Stimulated activated CD8-positive, alpha-beta memory T cell treated with anti-CD3 and anti-CD28 coated beads, Interleukin-4, amount 100 ng/mL, for 1 hour (primary cell): ENCODE measurements at places on chromosomes 1 and 21.

- DNase-seq, result no peak
These were observed 63.2 kb upstream of the EFHD2 start for GRCh38 chr1:15346346-15347030.

GRCh38 chr1:186636786-186637185, 43.4 kb downstream of the PTGS2 start:
- no peak for DNase-seq

GRCh38 chr1:205543351-205544301, 39.2 kb downstream of the CDK18 start:
- DNase-seq, result no peak

DNA sequence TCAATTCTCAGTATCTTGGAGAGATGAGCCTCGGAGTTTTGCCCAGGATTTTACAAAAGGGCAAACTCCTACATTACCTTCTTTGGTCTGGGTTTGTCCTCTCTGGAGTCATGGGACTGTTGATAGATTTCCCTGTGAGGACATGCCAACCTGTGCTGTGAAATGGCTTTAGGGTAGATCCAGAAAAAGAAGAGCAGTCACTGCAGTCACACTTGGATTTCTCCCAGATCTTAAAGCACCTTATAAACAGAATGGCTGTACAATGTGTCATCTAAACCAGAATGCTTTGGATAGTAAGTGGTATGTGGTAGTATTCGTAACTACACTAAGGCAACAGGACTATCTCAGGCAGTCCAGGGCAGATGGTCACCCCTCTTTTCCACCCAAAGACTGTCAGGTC, 1.9 kb upstream of the CSRP1 start:
- no peak for DNase-seq

DNA sequence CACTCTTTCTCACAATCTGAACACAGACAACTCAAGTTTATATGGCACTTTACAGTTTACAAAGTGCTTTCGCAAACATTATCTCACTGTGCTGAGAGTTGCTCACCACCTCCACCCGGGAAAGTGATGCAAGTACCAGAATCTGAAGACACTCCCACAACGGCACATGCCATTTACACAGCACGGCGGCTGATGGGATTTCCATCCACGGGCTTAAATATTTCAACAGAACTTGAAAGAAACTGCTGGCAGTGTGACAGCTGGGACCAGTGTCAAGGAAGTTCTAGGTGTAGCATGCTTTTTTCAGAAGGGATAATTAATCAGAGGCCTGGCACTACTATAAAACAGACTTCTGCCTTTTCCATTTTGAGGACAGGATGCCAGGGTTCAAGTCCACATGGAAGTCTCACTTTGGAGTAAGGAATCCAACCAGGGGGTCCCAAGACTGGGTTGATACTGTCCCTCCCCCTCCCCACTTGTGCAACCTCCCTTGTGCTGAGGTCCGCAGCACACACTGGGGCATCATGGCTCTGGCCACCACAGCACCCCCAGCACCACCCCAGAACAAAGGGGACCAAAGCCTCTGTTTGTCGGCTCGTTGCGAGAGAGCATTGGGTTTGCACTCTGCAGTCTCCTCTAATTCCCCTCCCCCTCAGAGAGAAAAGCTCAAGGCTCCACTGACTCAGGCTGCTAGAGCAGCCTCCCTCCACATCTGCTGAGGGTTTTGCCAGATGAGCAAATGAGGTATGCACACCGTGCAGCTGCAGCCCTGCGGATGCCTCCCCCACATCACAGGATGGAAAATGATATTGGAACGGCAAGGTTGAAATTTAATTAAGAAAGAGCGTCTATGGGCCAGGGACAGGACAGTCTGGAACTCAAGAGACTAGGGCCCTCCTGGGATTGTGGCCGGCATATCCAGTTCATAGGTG, 154.9 kb downstream of the TGFBR3 start:
- no peak for DNase-seq

GRCh38 chr1:83960669-83961277, 38.2 kb downstream of the TTLL7 start:
- no peak for DNase-seq

GRCh38 chr1:177558372-177558771, 387.6 kb downstream of the BRINP2 start:
- no peak for DNase-seq

- no peak for DNase-seq
These were observed 2.4 kb upstream of the CTTNBP2NL start for GRCh38 chr1:112393631-112393974.

DNA sequence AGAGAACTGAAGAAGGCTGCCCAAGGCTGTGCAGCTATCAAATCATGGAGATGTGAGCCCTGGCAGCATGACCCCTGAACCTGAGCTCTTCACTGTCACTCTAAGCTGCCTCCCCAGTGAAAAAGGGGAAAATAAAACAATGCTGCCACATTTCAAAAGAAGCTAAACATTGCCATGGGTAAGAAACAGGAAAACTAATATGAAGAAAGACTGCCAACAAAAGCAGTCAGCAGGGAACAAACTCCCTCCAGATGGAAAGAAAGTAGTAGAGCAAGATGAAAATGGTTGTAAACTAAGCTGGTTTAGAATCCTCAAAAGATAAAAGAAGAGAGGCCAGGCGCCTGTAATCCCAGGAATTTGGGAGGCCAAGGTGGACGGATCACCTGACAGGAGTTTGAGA, 36.2 kb upstream of the CSF1 start:
- no peak for DNase-seq

GRCh38 chr1:38071312-38072256, 25.0 kb upstream of the POU3F1 start:
- DNase-seq, result no peak

DNA sequence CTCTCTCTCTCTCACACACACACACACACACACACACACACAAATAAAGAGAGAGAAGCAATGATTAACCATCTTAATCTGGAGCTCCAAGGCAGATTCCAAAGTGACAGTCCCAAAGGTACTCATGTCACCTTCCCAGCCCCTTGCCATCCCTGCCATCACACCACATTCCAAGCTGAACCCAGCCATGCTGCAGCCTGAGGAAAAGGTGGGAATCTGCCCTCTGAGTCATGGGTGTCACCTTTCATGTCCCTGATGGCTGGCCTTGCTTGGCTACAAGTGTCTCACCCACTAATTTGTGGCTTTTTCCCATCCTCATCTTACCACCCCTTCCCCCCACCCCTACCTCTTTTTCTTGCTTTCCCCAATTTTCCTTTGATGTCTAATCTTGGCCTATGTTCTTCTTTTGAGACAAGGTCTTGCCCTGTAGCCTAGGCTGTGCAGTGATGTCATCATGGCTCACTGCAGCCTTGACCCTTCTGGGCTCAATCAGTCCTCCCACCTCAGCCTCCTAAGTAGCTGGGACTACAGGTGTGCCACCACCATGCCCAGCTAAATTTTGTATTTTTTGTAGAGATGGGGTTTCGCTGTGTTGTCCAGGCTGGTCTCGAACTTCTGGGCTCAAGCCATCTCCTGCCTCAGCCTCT, 3.2 kb downstream of the ANXA9 start:
- DNase-seq, result no peak

- no peak for DNase-seq
These were observed 658.7 kb upstream of the CHRM3 start for GRCh38 chr1:238727670-238728069.

GRCh38 chr1:118982266-118982665, 5.9 kb downstream of the TBX15 start:
- no peak for DNase-seq
